ENCODE measurements at places on chromosomes 12 and 14.

GRCh38 chr12:6613776-6614512 lies 6.8 kb upstream of the CHD4 start:
- DNase-seq: peak; percentile 60

DNA sequence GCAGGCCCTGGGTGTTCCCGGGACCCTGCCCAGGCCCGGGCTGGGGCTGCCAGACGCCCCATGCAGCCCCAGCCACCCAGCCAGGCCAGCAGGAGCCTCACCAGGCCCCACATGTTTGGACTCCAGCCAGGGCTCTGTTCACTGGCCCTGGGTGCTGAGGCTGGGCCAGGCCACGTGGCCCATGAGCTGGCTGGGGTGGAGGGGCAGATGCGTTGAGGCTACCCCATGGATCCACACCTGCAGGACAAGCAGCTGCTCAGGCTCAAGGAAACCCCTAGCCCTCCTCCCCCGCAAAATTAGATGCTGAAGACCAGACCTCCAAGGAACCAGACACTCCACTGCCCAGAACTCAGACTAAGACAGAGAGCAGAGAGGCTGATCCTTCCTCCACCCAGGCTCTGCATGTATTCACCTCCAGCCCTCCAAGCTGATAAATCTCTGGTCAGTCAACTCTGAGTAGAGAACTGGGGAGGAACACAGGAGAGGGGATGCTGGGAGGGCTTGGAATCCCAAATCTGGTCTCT lies 1.6 kb downstream of the CDH24 start:
- no peak for DNase-seq

GRCh38 chr12:63068857-63069442 lies 82.1 kb downstream of the AVPR1A start:
- no peak for DNase-seq

DNA sequence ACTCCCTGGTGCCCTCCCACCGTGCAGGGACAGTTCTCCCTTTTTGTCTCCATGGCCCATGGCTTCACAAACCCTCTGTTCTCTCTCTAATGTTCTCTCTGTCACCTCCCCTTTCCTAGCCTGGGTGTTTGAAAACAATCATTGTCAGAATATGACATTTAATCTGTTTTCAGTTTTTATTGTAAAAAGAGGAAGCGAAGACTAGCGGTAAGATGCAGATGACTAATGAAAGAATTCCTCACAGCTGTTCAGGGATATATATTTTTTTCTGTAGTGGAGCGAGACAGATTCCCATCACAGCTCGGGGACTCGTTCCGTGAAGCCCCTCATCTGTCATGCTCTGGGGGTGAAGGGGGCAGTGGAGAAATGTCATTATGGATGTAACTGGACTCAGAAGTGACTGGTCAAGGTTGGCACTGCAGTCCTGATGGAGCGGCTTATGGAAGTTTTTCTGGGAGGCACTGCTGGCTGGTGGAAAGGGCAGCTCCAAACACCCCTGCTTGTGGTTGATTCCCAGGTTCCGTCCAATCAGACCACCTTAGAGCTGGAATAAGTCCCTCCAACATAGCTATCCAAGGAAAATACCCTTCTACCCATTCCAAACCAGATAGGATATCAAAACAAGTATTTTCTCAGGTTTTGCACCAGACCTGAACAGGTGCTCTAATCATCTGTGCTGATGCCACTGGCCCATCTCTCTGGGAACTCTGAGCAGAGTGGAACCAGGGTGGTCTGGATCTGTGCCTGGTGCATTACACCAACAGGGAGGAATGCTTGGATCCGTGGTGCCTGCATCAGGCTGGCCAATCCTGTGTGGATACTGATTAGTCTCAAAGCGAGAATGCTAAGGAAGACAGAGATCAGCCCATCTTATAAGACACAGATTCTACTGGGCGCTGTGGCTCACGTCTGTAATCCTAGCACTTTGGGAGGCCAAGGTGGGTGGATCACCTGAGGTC lies 84.7 kb downstream of the GPATCH2L start:
- DNase-seq: peak; percentile 19

GRCh38 chr12:31959701-31960391 lies 631 bp downstream of the RESF1 start:
- DNase-seq: peak; percentile 18

DNA sequence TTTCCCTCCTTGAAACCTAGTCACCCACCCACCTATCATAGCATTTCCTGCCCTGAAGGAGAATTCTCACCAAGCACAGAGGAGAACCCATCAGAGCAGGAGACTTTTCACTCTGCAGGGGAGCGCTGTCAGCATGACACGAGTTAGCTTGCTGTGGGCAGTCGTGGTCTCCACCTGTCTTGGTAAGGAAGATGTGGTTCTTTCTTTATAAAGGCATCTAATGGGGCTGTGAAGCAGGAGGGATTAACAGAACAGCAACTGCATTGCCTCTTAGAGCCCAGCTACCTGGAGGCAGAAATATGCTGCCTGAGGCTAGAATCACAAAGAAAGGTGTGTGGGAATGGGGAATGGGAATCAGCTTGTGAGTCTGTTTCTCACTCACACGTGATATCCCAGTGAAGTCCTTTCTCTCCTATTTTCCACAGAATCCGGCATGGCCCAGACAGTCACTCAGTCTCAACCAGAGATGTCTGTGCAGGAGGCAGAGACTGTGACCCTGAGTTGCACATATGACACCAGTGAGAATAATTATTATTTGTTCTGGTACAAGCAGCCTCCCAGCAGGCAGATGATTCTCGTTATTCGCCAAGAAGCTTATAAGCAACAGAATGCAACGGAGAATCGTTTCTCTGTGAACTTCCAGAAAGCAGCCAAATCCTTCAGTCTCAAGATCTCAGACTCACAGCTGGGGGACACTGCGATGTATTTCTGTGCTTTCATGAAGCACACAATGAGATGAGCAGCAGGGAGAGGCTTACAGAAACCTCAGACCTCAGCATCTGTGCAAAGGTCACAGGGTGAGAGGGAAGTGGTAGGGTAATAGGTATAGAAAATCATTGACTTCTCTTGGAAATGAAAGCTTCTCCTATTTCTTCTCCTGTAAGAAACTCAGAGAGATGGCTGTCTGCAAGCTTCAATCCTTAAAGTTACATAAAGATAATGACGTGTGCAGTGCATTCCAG lies 316.9 kb downstream of the DAD1 start:
- DNase-seq: no peak

GRCh38 chr12:1350055-1350933 lies 244.1 kb downstream of the FBXL14 start:
- DNase-seq: no peak

GRCh38 chr14:61573748-61574513 lies 121.4 kb upstream of the HIF1A start:
- DNase-seq: no peak

DNA sequence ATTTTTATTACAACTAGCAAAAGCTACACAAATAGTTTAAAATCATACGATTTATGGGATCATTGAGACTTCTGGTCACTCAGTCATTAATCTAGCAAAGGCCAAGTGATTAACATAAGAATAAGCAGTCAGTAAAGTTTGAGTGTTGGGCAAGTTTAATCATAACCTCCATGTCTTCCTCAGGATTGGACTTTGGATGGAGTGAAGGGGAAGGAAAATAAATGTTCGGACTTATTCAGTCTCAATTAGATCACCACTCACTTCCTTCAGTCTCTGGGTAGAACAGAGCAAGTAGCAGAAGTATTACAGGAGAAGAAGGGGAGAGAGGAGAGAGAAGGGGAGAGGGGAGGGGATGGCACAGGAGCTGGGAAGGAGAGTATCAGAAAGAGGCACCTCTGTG lies 31.4 kb downstream of the CPM start:
- DNase-seq: no peak

GRCh38 chr14:61609191-61609843 lies 86.0 kb upstream of the HIF1A start:
- no peak for DNase-seq

GRCh38 chr12:66503746-66504145 lies 175.1 kb downstream of the GRIP1 start:
- no peak for DNase-seq

DNA sequence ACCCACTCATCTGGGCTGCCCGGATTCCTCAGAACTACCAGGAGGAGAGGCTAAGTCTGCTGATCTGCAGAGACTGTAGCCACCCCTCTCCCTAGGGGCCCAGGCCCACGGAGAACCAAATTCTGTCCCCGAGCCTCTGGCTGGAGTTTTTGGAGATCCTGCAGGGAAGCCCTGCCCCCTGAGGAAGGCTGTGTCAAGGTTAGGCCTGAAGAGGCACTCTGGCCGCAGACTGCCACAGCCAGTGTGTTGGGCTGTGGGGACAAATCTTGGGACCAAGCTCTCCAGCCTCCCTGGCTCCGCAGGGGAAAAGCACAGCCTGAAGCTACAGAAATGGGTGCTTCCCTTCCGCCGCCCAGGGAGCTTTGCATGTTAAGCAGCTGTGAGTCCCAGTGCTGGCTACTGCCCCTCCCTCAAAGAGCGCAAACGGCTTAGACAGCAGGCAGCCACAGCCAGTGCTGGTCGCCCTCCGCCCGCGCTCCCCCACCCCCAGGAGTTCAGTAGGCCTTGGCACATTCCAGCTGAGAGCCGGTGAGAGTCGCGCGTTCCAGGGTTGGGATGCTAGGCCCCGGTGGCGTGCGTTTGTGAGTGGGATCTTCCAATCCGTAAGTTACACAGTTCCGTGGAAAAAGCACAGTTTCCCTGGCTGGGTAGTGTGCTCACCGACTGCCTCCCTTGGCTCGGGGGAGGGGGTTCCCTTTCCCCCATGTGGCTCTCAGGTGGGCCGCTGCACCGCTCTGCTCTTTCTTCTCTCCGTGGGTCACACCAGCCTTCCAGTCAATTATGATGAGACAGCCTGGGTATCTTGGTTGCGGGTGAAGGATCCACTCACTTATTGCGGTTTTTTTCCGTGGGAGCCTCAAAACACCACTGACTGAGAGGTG lies 13.2 kb downstream of the CLEC4E start:
- no peak for DNase-seq

DNA sequence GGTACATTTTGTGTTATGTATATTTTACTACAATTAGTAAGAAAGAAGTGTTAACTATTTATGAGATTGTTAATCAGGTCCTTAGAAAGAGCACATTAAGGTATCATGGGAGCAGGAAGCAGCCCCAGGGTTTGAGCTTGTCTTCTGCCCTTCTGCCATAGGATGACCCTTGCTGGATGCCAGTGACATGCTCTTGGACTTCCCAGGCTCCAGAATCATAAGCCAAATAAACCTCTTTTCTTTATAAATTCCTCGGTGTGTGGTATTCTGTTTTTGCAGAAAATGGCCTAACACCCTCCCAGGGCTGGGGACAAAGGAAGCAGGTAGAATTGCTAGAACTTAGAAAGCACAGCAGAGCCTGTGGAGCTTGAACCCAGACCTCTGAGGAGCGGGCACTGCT lies 164.7 kb downstream of the VRK1 start:
- no peak for DNase-seq

DNA sequence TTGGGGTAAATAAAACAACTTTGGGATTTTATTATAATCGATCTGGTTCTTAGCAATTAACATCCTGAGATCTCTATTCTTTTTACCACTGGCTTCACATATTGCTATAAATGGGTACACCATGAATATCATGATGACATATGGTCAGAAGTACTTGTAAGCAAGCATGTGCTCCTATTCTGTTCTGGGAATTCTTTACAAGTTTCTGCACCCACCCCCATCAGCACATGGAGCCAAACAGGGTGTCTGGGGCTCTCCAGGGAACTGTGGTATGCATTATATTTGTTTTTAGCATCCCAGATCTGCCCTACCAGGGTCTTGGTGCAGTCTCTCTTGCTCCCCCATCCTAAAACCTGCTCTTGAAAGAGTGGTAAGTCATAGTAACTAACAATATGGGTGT lies 31.3 kb downstream of the DMAC2L start:
- DNase-seq: no peak

- no peak for DNase-seq
Observed at GRCh38 chr12:10705655-10706054, 17.5 kb downstream of the YBX3 start.

GRCh38 chr12:56591126-56591525 lies 39.0 kb downstream of the BAZ2A start:
- no peak for DNase-seq

DNA sequence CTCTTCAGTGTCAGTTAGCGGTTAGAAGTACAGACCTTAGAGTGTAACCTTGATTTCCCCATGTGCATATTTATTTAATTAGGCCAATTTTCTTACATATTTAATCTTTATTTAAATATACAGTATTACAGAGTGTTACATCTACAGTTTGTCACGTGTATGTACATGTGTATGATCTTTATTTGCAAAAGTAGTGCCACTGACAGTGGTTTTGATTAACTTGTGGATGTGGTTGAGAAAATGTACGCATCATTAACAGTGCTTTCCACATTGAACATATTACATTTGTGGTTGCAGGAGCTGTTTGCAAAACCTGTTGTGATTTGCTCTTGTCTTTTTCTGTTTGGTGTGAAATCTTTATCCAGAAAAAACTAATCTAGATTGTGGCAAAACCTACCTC lies 535.5 kb downstream of the FLRT2 start:
- no peak for DNase-seq

- DNase-seq: no peak
Observed at GRCh38 chr12:5901416-5901815, 43.6 kb downstream of the ANO2 start.

- DNase-seq: no peak
Observed at GRCh38 chr14:87869619-87870583, 123.1 kb downstream of the GALC start.

- DNase-seq: no peak
Observed at GRCh38 chr12:124492879-124493808, 74.3 kb downstream of the NCOR2 start.

- DNase-seq: no peak
Observed at GRCh38 chr12:19220852-19221466, 91.4 kb downstream of the PLEKHA5 start.

- DNase-seq: no peak
Observed at GRCh38 chr14:96126339-96126782, 78.3 kb upstream of the BDKRB2 start.

DNA sequence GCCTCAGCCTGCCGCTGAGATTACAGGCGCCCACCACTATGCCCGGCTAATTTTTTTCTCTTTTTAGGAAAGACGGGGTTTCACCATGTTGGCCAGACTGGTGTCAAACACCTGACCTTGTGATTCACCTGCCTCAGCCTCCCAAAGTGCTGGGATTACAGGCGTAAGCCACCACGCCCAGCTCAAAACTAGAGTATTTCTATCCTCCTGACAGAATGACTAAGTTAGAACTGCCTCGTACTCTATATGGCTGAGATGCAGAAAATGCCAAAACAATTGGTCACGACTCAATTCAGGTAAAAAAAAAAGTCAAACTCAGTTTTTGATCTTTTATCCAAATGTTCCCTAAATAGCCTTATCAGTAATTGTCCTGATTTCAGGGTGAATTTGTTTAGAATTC lies 11.1 kb downstream of the AKAP5 start:
- no peak for DNase-seq

GRCh38 chr14:69094481-69094880 lies 58.4 kb downstream of the DCAF5 start:
- DNase-seq: no peak
